Activated T-cell treated with anti-CD3 and anti-CD28 coated beads for 4 hours (primary cell): ENCODE measurements at places on chromosomes 11 and 22.

GRCh38 chr11:46296059-46296527, 18.6 kb downstream of the CREB3L1 start:
- no peak for DNase-seq

DNA sequence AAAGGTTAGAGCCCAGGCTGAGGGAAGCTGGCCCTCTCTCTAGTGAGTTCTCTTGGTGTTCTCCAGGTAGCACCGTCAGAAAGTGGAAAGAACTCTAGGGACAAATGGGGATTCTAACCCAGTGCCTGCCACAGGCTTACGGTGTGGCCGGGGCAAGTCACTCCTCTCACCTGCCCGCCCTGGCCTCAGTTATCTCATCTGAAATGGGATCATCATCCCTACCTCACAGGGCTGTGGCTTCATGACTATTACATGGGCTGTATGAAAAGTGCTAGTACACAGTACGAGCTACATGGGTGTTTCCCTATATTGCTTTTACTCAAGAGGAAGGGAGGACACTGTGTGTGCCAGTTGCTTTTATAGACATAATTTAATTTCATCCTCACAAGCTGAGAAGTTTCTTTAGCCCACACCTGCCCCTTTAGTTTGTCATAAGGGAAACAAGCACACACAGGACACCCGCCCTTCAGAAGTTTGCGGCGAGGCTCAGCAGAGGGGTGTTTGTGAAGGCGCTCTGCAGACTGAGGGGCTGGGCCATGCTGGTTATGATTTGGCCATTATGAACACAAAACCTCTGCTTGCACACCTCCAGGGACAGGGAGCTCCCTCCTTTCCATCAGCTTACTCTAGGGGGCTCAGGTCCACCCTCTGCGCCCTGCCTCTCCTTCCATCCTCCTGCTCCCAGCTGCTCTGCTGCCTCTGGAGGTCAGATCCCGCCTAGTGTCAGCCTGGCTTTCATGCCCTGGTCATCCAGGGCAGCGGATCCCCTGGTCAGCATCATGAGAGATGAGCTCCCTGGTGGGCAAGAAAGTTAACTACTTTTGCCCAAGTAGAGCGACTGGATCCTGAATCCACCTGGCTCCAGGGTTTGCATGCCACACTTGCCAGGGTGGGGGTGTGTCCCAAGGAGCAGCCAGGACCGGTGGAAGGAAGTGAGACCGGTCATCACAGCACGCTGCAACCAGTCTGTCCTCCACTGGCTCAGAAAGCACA, 1.2 kb downstream of the KLHL35 start:
- no peak for DNase-seq

DNA sequence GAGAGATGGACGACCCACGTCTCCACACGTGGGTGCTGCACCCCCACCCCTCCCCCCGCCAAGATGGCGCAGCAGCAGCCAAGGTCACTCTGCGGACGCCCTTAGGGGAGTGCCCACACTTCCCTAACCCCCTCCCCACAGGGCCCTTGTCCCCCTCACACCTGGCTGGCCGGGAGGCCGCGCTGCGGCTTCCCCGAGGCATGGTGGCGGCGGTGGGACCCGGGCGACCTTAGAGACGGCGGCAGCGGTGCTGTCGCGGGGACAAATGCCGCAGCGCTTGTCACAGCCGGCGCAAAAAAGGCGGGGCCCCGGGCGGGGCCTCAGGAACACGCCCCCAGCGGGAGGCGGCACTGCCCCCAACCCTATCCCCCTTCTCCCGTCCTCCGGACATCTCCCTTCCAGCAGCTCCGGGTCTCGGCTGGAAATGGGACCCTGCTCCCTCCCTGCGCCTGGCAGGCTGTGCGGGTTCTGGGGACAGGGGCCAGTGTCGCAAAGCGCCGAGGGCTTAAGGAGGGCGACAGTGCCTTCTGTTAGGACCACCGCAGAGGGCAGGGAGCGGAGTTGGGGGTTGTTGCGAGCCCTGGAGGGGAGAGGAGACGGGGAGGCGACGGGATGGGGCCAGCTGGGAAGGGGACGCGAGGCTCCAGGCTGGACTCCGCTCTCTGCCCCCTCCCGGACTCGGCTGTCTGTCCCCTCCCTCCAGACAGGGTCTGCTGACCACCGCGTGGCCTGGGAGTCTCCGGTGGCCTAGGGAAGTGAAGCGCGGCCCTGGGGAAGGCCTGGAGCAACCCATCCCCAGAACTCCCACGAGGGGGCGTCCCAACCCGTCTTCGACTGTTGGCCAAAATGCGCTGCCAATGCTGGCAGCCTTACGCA, at the start of gene CHCHD10:
CHCHD10 (minus strand) TSS at position 300 of the 876 bp plus-strand sequence; CDS start at position 202, 98 bp downstream.
- peak; percentile 70 for DNase-seq

GRCh38 chr11:93577286-93577685, 34.1 kb upstream of the SMCO4 start:
- DNase-seq: no peak

DNA sequence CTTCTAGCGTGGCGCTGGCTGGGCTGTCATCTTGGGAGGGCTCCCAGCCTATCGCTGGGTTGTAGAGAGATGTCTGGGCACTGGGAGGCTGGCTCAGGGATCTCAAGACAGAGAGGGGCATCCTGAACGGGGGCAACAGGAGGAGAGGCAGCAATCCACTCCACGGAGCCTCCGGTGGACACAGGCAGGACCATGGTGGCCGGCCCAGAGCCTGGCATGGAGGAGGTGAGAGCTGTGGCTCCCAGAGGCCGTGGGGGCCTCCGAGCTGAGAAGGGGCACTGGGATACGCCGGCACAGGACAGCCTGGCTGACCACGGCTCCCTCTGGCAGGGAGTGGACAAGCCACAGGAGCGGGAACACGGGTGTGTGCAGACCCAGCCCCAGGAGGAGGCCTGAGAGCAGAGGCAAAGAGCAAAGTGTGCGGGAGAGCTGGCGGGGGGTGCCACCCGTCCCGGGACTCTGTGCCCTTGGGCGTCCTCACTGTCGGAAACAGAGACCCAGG, 9.1 kb downstream of the MRGPRF start:
- no peak for DNase-seq

GRCh38 chr11:57638005-57638781, 11.5 kb downstream of the YPEL4 start:
- no peak for DNase-seq

DNA sequence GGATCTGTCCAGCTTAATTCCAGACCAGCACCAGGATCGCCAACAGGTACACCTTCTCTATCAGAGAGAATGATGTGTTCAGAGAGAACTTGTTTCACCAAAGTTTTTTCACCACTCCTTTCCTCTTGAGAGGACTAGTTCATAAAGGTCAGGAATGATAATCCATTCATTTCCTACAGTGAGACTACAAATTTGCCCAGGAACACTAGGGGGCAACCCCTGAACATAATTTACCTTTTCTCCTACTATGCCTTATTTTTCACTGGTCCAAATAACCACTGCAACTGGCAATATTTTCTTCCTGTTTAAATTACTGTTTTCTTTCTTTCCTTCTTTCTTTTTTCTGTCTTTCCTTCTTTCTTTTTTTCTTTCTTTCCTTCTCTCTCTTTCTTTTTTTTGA, 22.5 kb downstream of the CAVIN3 start:
- no peak for DNase-seq

DNA sequence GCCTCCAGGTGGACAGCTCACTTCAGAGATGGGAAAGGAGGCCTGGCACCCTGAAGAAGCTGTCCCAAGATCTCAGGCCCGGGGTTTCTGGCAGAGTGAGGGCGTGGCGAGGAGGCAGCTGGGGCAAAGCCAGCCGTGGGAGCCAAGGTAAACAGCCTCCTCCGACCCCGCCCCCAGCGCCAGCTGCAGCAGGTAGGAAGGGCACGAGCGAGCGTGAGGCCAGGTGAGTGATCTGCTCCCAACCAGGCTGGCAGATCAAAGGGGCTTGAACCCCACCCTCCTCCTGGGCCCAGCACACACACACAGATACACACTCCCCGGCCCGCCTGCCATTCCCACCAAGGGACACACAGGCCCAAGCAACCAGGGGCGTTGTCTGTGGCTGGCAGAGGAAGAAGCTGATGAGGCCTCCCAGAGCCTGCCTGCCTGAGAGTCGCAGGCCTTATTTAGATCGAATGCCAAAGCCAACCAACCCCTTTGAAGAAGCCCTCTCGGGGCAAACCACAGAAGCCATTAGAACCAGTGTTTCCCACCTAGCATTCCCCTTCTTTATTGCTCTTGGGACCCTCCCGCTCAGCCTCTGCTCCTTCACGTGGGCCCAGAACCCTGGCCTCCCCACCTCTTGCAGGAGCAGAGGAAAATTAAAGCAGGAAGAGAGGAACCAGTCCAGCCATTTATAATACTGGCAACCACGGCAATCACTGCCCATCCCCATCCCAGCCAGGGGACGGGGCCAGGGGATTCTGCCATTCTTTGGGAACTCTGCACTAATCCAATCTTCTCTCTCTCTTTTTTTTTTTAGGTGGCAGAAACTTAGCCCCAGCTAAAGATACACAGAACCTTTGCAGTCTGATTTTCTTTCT, 5.0 kb downstream of the PDGFB start:
- DNase-seq: no peak

GRCh38 chr22:19424186-19424500, 7.4 kb downstream of the HIRA start:
- no peak for DNase-seq

DNA sequence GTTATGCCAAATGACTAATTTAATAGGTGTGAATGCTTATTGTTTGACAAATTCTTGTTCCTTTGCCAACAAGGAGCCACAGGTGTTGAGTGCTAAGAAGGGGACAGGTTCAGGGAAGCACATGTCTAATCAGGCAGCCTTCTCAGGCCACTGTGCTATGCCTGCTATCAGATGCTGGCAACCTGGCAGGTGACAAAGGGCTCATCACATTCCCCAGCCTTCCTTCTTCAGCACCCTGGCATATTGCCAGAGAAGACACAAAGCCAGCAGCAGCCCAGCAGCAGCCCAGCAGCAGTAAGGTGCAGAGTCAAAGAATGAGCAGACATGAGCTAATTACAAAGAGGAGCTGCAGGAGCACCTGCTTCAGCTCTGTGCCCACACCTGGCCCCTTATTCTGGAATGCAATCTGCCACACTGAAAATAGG, 68.2 kb downstream of the GUCY1A2 start:
- no peak for DNase-seq

DNA sequence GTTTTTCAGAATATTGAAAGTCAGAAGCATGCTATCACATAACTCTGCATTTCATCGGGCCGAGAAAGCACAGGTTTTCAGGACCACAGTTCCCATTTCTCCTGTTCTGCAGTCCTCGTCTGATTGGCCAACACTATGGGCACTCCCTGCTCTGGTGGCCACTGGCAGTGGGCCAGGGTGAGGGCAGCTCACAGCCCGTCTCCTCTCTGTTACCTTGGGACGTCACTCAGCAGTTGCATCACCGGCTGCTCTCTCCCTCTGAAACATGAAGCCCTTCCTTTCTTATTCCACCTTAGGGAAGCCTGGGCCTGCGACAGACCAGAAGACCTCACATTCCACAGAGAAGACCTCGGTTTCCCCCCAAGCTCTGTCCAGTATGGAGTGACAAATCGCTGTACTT, 11.4 kb upstream of the MICAL3 start:
- no peak for DNase-seq

DNA sequence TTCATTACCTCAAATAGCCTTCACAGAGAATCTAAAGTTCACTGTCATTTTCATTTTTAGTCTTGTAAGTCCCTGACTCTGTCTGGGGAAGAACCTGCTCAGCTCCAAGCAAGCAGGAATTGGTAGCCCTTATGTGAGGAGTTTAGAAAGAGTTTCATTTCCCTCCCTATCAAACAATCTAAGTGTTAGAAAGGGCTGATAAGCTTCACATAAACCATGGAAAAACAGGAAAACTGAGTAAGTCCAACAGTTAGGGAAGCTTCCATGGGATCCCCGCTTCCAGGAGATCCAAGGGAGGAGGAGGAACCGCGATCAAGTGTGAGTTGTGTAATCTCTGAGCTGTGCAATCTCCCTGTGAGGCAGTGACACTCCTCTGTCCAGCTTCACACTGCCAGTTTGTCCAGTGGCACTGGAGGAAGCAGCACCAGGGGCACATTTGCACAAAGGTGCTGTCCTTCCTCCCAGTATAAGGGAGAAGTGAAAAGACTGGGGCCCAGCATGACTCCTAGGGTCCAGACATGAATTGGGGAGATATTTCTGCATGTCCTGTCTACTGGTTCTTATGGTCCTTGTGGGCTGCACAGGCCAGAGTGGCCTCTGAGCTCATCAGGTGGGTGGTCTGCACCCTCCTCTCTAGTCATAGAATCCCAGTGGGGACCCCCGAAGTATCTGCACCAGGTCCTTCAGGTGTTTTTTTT, 4.3 kb downstream of the PRAME start:
- no peak for DNase-seq

- no peak for DNase-seq
These were observed 51.9 kb downstream of the CD44 start for GRCh38 chr11:35190804-35191348.

DNA sequence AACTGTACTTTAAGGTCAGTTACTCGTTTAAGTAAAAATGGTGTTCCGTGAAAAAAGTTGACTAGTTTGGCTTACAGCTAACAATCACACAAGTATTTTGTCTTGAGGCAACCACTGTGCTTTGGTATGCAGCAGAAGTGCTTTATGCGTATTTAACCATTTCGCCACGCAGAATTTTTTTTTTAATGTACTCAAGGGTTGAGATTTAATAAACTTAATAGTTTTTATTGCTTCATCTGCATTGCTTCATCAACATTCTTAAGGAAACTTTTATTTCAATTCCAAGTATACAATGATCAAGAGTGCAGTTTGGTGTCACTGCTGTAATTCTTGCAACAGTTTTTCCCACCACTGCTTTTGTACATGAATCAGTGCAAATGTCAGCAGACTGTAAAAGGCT, 66.4 kb downstream of the ZNRF3 start:
- DNase-seq: no peak

DNA sequence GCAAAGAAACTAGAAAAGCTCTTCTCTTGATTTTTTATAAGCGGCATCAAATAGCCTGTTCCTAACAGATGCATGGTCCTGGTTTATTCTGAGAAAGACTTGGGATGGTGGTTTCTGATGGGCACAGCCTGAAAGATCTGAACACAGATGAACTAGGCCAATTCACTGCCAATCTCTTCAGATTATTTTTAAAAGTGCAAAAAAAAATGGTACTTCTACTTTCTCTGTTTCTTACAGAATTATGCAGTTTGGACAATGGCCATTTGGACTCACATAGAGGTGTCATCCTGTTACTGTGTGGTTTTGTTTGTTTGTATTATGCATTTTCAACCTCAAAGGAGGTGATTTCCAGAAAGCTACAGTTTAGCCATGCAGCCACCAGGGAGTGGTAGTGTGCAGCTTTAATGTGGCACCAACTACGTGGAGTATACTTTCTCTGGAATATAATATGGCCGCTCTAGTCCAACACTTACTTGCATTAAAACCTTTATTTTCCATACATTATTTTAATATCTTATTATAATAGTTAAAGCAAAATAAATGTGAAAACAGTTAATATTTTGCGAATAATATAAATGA, 469.8 kb upstream of the KIRREL3 start:
- DNase-seq: no peak

GRCh38 chr11:130631119-130631518, 182.7 kb downstream of the ADAMTS15 start:
- no peak for DNase-seq

- no peak for DNase-seq
These were observed 34.0 kb downstream of the IRAG1 start for GRCh38 chr11:10659339-10660216.

GRCh38 chr11:93591247-93591898, 48.2 kb upstream of the SMCO4 start:
- no peak for DNase-seq
